ENCODE measurements at places on chromosomes 6 and 20.

- DNase-seq = no peak
Measured at GRCh38 chr20:12531626-12532025, 477.1 kb upstream of the SPTLC3 start.

- DNase-seq = no peak
Measured at GRCh38 chr6:18405477-18406293, 18.5 kb downstream of the RNF144B start.

- no peak for DNase-seq
Measured at GRCh38 chr6:41258196-41258493, 28.3 kb downstream of the TREM1 start.

- DNase-seq = no peak
Measured at GRCh38 chr6:30570740-30571074, 535 bp upstream of the ABCF1 start.

DNA sequence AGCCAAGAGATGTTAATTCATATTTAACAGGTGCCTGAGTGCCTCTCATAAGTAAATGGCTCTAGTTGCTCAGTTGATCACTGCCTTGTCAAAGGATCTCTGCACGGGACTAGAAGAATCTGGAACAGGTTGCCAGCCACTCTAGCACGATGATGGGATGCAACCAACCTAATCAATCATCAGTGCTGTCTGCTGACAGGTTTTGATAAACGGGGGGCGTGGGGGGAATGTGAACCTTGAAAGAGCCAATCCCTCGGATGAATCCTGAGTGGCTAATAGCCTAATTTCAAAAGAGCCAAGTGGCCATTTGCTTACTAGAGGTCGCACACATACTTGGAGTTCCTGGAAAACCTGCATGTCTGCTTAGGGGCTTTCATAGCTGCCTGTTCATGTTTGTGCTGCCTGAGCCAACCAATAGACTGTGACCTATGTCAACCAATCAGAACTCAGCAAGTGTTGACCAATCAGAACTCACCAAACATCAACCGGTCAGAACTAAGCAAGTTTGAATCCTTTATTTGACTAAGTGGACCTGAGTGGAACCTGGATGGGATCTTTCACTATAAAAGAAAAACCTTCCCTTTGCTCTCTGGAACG, 43.5 kb upstream of the ECI2 start:
- DNase-seq = no peak

GRCh38 chr6:33171016-33171879, 21.0 kb downstream of the COL11A2 start:
- DNase-seq = no peak

DNA sequence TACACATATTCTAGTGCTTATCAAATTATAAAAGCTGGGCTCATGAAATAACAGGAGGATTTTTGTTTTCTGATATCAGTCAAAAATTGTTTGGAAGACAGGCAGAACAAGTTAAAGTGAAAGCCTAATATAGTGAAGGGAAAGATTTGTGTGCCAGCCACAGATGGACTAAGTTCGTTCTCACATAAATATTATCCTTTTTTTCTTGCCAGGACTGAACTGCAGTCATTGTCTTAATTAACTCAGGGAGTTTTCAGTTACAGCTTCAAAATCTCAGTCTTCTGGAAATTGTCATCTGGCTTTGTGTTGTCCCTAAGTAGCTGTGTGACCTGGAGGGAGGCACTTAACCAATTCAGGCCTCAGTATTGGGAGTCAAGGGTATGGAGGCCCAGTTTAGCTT, 40.7 kb downstream of the PLCB4 start:
- no peak for DNase-seq
